ENCODE measurements at places on chromosomes 12 and 14.

DNA sequence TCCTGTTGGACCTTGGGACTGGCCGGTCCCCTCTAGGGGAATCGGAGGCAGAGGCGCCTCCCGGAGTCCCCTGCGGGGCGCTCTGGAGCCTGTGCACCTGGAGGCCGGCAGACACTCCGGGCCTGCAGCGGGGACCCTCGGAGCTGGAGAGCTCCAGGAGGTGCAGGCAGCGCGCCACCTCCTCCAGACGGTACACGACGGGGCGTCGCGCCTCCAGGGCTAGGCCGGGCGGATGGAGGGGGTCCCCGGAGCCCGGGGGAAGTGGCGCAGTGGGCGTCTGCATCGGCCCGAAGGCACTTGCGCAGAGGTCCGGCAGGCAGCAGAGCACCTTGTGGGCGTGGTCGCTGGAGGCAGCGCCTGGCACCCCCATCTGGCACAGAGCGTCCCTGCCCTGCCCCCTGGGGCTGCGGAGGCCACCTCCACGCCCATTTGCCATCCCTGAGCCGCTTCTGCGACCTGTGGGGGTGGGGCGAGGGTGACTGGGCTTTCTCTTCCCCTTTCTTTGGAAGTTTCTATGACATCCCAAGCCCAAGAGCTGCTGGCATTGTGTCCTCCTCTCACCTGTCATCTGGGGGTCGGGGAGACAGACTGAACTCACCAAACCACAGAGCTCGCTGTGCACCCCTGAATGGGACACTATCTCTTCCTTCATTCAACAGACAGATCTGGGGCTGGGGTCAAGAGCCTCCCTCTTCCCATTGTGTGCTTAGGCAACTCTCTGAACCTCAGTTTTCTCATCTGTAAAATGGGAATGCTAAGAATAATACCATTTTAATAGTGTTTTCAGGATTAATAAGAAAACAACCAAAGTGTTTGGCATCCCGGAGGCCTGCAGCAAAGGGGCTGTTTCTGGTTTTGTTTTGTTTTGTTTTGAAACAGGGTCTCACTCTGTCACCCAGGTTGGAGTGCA is 37.5 kb upstream of the CORO1C start:
- DNase-seq: no peak

DNA sequence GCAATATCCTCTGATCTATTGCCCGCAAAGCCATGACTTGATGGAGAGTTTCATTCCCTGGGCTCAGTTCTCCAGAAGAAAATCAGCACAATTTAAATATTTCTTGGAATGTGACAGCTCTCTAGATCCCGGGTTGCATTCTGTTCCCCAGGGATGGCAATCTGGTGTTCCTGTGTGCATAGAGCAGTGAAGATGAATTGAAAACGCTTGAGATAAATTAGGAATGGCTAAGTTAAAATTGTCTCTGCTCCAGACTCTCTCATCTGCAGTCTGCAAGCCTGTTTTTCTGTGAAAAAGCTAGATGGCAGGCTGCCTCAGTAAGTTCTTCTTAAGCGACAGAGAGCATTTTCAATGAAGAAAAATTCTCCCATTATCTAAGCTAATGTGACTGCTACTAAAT is 582.5 kb upstream of the MGAT4C start:
- DNase-seq: no peak

GRCh38 chr14:53955671-53956426 is 776 bp downstream of the BMP4 start:
- DNase-seq: no peak

DNA sequence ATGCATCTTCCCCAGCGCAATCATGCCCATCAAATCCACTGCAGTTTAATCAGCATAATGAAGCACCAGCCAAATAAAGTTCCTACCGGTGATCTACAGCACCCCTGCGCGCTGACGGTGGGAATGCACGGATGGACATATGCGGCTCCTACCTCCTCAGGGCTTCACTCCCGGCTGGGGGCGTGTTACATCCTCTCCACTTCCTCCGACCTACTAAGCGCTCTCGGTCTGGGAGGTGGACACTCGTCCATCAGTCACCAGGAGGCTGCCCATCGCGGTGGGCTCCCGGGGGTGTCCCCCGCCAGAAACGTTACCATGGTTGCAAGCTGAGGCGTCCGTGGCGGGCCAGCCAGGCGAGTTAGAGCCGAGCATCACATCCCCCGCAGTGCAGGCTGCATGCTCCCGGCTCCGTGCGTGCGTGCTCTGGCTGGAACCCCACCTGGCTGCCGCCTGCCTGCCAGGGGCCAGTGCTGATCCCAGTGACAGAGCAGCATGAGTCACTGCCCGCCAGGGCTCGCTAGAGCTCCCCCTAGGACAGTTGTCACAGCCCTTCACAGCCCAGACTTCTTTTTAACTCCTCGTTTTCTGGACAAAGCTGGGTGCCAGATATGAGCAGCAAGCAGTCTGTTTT is 73.0 kb downstream of the CIT start:
- DNase-seq: peak; percentile 67

- no peak for DNase-seq
Observed at GRCh38 chr12:59678759-59679411, 83.1 kb downstream of the SLC16A7 start.

GRCh38 chr14:93788543-93789227 is 400 bp upstream of the PRIMA1 start:
- DNase-seq: peak; percentile 25

GRCh38 chr14:22521449-22522239 is 67.4 kb downstream of the DAD1 start:
- no peak for DNase-seq

DNA sequence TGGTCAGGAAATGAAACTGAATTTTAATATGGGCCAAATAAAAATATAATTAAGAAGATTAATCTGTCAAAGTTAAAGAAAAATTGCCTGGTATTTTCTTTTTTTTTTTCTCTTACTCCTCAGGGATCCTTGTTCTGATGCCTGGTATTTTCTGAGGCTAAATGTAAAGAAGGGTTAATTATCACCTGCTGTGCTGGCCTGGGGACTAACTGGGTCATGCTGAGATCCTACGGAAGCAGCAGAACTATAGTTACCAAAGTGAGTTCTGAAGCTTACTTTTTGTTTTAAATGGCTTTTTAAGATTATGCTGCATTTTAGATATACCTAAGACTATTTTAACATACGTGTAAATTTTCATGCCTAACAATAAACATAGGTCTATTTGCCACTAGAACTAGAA is 23.3 kb downstream of the ZC2HC1C start:
- no peak for DNase-seq

Measured in renal cortex interstitium (tissue), 15 donors.